Activated T-cell treated with anti-CD3 and anti-CD28 coated beads, Interleukin-2, amount 50 U/mL, for 72 hours (primary cell): ENCODE measurements at places on chromosomes 4 and X. TPM values are rescaled to one million over a fixed set of nuclear protein-coding genes. Genes with fewer than 3 reads are reported as not detected.

DNA sequence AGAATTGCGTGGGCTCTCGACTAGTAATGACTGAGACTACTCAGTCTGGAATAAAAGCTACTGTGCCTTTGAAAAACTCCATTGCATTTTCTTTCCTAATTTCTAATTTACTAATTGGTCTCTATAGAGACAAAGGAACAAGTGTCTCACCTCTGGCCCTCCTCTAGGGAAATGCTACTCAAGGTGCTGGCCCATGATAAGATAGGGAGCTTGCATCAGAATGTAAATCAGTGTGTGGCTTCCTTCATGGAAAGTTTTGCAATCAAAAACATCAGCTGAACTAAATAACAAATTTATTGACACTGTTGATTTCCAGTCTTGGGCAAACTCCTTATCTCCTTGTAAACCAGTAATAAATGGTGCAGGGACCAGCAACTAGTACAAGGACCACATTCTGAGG is 81.8 kb downstream of the SRPX start:
- no peak for DNase-seq

DNA sequence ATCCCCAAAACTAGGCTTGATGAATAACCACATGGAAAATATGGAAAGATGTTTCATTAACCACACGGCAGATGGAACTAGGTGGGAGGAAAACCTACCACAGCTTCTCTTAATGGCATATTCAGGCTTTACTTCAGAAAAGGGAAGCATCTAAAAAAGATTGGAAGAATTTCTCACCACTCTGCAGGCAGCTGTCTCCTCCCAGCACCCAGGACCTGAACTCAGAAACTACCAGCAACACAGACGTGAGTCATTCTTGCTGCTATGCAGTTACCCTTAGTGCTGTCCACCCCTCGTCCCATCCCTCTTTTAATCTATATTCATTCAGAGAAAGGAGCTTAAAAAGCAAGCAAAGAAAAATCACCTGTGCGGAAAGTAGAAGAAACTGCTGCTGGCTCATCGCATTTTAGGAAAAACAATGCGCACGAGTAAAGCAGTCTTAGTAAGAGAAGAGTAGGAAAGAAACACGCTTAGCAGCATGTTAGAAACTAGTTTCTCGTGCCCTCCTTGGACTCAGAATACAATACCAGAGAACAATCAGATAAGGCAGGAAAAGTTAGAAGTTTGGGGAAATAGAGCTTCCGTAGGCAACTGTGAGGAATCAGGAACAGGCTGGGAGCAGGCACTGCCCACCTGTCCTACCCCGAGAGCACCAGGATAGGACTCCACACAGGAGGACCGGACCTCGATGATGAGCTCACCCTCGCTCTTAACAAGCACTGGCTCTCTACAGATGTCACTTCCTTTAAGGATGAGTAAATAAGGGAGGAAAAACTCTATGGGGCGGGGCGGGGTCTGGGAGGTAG is 48.1 kb upstream of the ENPP6 start:
- no peak for DNase-seq

- no peak for DNase-seq
Measured at GRCh38 chr4:5277079-5277478, 225.8 kb downstream of the STK32B start.

GRCh38 chr4:66032571-66032970 is 362.3 kb upstream of the EPHA5 start:
- no peak for DNase-seq

Gene TEX13C
- not detected for total RNA-seq

DNA sequence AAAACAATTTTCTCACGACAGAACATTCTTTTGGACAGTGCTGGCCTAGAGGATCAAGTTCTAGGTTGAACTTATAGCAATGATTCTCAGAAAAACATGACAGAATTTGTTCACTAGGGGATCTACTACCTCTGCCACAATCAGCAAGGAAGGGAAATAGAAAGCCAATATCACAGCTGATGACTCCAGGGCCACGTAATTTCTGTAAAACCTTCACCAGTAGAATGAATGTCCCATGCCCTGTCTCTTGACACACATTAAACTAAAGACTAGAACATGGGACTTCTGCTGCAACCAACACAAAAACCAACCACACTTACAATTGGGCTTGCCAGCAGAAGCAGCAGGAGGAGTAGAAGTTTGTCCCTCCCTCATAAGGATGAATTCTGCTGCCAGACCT is 86.0 kb upstream of the NPFFR2 start:
- no peak for DNase-seq

DNA sequence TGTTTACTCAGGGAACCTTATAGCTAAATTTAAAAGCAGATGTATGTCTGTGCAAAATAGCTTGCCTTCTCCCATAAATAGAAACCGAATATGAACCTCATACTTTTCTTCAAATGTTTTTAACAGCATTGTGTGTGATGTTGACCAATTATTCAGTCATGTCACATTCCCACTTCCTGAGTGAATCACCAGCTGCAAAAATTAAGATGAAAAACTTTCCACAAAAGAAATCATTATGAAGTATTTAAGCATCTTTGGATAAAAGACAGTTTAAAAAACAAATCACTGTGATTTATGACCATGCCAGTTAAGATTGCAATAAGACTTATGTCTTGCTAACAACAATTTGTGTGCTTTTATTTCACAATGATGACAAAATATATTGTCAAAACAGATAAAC is 220.1 kb downstream of the PDGFC start:
- DNase-seq = no peak

Gene ARHGEF38
- not detected for total RNA-seq

Gene WDFY3
- total RNA-seq = 0.38 TPM

DNA sequence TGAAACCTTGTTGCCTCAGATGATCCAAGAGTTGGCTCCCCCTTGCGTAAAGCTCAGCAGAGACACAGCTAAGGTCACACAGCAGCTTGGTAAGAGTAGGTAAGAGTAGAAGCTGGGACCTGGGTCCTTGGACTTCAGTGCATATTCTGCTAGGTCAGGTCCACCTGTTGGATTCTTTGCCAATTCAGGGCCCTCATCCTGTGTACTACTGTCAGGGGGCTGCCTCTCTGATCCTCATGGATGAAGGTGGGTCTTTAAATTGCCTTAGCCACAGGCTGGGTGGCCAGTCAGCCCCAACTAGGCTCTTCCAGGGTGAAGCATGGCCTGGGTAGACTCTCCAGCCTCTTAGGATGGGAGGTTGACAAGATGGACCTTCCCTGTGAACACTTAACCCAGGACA is 155.8 kb downstream of the AMMECR1 start:
- no peak for DNase-seq

Gene MAGEC1
- not detected for total RNA-seq

- no peak for DNase-seq
Measured at GRCh38 chrX:69395306-69395705, 108.8 kb upstream of the NALF2 start.
